AG20443 (cell line): ENCODE measurements at places on chromosomes 5 and 9.

- DNase-seq = peak; percentile 94
Observed at GRCh38 chr5:132829742-132830435, 558 bp downstream of the SHROOM1 start.

GRCh38 chr9:105194234-105194633 is 50.2 kb upstream of the SLC44A1 start:
- no peak for DNase-seq

GRCh38 chr5:167557359-167557758 is 734.1 kb upstream of the WWC1 start:
- no peak for DNase-seq

GRCh38 chr5:68239487-68239886 is 23.9 kb downstream of the PIK3R1 start:
- peak; percentile 79 for DNase-seq

DNA sequence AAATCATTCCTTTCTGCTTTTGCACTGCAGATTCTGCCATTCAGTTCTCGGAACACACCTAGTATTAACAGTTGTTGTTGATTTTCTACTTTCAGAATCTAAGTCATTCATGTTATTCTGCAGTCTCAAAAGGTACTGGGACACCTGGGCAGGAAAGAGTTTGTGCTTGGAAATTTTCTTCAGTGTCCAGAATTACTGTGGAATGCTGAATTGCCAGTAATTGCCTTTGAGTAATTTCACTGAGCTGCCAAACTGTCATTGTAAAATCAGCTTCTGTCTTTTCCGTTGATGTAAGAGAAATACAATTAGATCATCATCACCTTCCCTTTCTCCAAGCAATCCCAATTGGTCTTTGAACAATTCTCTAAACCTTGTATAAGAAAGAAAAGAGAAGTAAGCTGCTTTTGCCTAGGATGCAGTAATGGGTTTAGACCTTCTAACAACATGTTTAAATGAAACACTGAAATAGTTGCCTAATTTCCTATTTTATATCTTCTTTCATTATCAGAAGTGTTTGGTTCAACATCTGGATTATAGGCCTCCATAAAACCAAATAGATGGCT is 75.7 kb upstream of the TGFBR1 start:
- no peak for DNase-seq

GRCh38 chr5:136192526-136193321 is at the start of gene SMIM32:
Gene SMIM32 (minus strand): TSS chr5:136193162. CDS start chr5:136192524, 638 bp downstream.
- peak; percentile 56 for DNase-seq

DNA sequence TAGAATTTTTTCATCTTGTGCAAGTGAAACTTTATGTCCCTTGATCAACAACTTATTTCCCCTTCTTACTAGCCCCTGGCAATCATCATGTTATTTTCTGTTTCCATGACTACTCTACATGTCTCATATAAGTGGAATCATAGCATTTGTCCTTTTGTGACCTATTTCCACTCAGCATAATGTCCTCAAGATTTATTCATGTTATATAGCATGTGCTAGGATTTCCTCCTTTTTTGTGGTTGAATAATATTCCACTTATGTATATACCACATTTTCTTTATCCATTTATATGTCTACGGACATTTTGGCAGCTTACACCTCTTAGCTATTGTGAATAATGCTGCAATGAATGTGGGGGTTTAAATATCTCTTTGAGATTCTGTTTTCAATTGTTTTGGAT is 21.0 kb downstream of the FSD1L start:
- DNase-seq = no peak

GRCh38 chr9:134375011-134375390 is 48.7 kb downstream of the RXRA start:
- DNase-seq = peak; percentile 34

- DNase-seq = no peak
Observed at GRCh38 chr5:12316812-12317211, 412.6 kb upstream of the CTNND2 start.

- DNase-seq = no peak
Observed at GRCh38 chr9:109246533-109246932, 74.3 kb downstream of the EPB41L4B start.

DNA sequence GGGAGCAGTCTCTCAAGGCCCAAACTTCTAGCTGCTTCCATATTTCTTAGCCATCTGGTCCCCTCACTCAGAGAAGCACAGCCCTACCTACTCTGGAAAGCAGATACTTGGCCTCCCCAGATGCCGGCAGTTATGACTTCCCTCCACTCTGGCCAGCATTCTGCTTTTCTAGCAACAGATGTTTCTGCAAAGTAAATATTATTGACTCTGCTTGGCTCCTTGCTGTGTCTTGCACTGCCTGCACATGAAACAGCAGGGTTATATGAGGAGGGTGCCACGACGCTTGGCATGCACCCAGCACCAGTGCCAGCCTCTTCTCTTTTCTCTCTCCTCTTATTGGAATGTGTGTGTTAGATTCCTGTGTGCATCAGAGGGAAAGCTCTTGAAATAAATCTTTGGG is 99.7 kb downstream of the ARHGAP26 start:
- DNase-seq = no peak

DNA sequence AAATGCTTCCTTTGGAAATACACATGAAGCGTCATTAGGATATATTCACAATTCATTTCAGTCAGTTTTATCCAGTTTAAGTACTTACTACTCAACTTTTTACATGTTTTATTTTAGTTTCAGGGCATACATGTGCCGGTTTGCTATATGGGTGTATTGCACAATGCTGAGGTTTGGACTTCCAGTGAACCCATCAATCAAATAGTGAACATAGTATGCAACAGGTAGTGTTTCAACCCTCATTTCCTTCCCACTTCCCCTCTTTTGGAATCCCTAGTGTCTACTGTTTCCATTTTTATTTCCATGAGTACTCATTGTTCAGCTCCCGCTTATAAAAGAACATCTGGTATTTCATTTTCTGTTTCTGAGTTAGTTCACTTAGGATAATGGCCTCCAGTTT is 74.7 kb downstream of the TMEM161B start:
- DNase-seq = no peak

- no peak for DNase-seq
Observed at GRCh38 chr5:149771216-149771980, 41.3 kb downstream of the PPARGC1B start.

DNA sequence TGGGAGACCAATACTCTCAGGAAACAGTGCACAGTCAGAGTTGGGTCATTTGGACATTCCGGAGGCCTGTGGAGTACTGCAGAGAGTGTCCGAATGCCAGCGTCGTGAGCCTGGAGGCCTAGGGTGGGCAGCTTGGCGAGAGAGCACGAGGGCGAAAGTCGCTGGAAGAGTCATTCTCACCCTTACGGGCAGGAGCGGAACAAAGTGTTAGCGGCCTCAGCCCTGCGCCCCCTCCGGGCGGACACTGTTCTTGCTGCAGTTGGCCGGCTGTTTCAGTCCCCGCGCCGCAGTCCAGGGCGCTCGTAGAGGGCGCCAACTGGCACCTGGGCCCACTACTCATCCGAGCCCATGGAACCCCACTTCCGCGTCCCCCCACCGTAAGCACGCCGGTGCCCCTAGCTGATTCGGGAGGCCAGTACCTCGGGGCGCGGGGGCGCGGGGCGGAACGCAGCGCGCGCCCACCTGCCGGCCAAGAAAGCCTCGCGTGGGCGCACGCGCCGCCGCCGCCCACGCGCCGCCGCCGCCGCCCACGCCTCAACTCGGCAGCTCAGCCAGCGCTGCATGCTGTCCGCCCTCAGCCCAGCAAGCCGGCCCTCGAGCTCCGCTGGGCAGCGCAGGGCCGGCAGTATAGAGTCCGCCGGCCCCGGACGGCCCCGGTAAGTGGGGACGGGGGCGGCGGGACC is 99.7 kb upstream of the CCL21 start:
- peak; percentile 50 for DNase-seq

DNA sequence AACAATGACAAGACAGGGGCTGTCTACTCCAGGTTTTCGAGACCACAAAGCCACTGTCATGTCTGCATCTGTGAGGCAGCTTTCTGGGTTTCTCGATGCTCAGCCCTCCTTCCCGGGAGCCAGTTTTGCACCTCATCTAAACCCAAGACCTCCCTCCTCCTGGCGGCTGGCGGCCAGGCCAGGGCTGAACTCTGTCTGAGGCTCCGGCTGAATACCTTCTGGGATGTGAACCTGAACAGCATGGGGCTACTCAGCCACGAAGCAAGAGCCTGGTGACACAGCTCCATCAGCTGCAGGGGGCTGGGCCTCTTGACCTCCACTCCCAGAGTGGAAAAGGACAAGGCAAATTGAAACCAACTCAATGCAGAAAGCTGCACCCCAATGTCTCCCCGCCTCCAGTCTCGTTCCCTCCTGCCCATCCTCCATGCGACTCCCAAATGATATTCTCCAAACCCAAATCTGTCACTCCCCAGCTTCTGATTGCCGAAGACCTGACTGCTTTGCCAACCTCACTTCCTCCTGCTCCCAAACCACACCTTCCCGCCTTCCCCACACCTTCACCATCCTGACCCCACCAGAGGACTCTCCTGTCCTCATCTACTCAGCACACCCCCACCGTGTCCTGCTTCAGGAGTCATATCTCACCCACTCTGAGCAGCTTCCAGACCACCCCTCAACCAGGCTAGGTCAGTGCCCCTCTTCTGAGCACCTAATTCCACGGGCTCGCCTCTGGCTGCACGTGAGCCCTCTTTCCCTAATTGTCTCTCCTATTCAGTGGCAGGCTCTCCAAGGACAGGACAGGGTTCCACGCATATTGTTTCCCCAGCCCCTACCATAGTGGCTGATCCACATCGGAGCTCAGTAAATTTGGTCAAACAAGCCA is 4.5 kb downstream of the ANKS6 start:
- no peak for DNase-seq

GRCh38 chr9:129549139-129549538 is 71.8 kb downstream of the C9orf50 start:
- DNase-seq = no peak

DNA sequence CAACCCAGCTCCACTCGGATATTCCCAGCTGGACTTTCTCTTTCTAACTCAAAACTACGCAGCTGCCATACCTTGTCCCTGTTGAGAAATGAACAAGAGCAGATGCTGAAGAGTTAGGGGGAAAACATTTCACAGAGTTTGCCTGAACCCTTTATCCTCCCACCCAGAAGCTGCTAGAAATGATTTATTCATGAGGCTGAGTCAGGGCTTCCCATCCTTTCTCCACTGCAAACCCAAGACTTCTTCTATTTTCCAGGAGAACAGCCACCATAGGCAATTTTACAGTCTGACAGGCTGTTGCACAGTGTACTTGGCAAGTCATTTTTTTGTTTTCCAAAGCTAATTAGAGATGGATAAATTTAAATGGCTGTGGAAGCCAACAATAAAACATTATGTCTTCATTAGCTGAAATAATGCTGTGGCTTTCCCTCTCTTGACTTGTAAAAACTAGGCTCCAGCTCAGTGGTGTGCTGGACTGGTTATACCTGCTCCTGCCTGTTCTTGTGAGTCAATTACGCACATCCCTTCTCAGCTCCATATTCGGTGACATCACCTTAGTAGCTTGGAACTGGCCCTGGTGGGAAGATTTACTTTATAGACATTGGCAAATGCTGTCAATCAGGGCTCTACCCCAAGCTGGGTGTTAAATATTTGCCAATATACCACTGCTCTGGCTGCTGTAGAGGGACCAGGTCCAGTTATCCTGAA is 71.9 kb downstream of the KIF4B start:
- DNase-seq = no peak

GRCh38 chr9:91896513-91897121 is 53.4 kb downstream of the ROR2 start:
- DNase-seq = peak; percentile 29

DNA sequence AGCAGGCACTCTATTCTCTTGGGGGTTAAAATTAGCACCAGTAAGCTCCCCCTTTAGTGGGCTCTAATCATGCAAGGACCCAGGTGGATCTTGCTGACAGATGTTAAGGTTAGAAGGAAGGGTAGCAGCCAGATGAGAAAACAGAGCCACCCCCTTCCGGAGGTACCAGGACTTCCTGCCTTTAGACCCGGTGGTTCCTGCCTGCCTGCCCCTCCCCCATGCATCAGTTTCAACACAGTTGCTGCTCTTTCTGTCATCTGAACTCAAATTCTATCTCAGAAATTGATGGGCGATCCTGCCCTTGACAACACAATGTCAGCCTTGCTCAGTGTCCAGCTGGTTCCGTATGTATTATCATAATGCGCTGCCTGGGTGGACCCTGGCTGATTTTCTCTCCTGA is 287.3 kb downstream of the EBF1 start:
- no peak for DNase-seq

DNA sequence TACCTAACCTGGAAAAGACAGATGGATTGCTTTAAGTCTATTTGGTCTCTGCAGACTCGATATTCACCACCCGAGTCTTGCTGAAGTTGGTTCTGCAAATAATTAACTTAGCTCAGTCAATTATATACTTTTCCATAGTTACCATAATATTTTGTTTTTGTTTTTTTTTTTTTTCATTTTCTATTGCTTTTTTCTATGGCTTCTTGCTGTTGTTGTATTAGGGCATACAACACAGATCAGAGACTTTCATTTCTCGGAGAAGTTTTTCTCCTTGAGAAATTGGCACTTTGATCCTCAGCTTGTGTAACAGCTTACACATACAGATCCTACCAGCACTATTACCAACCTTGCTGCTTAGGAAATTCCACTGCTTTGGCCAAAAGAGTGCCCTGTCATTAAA is 88.0 kb downstream of the GPR21 start:
- no peak for DNase-seq

GRCh38 chr9:134327671-134328231 is 1.5 kb downstream of the RXRA start:
- no peak for DNase-seq

- peak; percentile 52 for DNase-seq
Observed at GRCh38 chr9:91207729-91208418, 153.8 kb downstream of the AUH start.

- peak; percentile 83 for DNase-seq
Observed at GRCh38 chr9:125538092-125538473, 168.9 kb downstream of the MAPKAP1 start.

DNA sequence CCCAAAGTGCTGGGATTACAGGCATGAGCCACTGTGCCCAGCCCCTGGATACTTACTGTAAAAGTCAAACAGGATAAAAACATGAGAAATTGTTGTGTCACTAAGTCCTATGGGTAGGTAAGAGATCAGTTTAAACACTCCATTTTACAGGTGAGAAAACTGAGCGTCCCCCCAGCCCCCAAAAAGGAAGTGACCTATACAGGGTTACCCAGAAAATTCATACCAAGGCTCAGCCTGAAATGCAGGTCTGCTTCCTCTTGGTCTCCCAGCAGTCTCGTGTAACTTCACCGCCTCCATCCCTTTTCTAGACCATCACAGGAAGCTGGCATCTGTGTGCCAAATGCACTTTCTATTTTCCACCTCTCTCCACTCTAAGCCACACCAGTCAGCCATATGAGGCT is 57.2 kb downstream of the TMOD1 start:
- DNase-seq = no peak

DNA sequence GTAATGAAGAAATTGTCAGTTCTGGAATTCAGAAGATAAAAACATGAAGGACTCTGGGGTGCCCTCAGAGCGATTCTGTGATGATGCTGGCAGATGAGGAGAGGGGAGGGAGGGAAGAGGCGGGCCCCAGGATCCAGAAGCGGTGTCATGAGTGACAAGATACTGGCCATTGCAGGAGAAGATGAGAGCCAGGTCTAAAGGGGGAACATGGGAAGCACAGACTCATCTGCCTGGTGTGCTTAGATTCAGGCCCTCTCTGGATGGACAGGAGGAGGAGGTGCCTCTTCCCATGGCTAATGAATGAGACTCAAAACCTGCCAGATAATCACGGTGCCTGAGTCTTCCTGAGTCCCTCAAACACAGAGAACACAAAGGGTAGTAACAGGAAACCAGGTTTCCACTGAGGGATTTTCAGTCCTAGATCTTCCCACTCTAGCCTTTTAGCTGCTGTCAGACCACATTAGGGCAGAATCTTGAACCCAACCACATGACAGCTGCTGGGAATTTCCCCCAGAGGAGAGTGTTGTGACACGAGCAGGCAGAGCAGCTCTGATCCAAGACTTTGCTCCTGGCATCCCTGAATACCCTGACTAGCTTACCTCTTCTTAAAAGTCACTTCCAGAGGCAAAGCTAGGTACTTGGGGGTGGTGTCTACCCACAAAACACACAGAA is 28.2 kb upstream of the HSPA9 start:
- no peak for DNase-seq
